ENCODE measurements at places on chromosomes 6 and 20.

DNA sequence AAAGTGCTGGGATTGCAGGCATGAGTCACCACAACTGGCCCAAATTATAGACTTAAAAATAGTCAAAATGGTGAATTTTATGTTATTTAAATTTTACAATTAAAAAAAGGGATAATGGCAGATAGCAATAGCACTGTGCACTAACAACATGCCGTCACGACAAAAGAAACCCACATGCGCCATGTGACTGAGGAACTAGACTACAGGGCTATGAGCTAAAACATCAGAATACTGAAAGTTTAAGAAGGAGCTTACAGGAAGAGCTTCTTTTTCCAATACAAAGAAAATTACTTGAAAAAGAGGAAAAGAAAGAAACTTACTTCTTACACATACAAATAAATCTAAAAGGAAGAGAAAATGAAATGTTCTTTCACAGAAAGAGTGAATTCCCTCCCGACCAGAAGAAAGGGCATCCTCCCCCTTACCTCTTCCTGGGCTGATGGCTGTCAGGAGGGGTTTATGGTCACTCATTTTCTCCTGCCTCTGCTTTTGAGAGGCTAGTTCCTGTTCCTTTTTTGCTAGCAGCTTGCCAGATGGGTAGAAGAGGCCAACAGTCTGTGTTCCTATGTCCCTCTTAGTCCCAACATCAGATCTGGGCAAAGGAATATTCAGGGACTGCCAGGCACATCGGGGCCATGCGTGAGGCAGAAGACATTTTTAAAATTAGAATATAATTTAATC lies 54.5 kb downstream of the DZANK1 start:
- DNase-seq: no peak

DNA sequence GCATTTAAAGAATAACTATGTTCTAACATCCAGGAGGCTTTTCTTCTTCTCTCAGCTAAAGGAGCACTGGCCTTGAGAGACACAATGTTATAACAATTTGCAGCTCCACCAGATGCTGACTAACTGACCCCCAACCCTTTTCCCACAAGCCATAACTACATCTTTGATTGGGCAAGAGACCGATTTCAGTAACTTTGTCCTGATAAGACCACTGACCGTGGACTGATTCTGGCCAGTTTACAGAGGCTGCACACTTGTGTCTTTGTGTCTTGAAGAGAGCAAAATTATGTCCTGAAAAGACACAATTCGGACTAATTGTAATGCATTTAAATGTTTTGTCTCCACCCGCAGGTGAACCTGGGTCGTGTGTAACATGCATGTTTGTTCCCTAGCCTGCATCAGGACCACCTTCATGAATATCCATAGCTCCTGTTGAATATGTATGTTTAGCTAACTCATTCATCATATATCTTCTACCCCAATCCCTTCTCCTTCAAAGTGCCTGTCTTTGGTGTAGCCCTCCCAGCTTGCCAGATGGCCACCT lies 22.3 kb downstream of the ABRACL start:
- no peak for DNase-seq

DNA sequence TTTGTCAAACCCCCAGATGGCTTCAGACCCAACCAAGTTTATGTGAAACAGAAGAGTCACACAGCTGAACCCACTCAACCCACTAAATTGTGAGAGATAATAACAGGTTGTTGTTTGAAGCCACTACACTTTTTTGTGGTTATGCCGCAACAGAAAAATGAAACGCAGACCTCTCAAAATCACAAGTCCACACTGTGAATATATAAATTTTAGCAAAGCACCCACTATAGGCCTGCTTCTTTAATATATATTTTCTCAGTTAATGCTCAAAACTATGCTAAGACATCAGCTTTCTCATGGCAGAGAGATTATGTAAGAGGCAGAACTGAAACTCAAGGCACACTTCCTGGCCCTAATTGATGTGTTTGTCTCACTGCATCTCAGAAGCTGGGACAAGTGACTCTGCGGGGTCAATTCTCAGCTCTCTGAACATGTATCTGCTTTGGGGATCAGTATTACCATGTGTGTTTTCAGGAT lies 27.7 kb downstream of the MAP3K5 start:
- DNase-seq: no peak

- DNase-seq: no peak
Observed at GRCh38 chr20:62235001-62235776, 3.1 kb upstream of the OSBPL2 start.

DNA sequence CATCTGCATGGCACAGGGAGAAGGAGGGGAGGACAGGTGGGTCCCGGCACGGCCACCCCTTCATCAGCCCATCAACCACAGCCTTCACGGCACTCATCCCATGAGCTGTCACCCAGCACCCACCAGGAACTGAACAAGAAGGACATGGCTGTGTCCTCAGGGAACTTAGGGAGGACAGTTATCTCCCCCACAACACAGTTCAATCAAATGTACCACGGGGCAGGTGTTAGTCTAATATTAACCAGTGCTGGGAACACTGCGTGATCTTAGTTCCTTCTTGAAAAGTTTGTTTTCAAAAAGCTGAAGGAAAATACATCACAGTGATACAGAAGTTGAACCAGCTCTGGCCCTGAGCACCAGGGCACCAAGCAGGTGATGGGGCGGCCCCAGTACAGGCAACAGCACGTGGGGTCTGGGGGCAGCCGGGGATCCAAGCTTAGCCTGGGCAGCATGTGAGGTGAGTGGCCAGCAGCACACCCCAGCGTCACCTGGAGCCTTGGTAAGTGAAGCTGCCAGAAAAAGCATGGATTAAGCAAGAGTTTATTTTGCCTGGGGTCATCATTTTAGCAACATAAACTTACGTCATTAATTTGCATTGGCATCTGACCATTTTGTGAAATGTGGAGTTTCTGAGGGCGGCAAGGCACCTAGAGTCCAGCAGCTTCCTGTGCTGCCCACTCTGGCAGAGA lies 35.5 kb upstream of the AFDN start:
- no peak for DNase-seq

DNA sequence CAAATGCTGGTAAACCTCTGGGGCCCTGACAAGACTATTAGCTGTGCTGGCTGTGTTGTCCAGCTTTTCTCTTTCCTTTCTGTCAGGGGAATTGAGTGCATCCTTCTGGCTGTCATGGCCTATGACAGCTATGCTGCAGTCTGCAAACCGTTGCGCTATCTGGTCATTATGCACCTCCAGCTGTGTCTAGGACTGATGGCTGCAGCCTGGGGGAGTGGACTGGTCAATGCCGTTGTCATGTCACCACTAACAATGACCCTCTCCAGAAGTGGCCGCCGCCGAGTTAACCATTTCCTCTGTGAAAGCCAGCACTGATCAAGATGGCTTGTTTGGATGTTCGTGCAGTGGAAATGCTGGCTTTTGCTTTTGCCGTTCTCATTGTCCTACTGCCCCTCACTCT lies 20.3 kb downstream of the OR2B6 start:
- DNase-seq: no peak
